ENCODE measurements at places on chromosomes 7 and 10.
A peak's percentile ranks its signal among the peaks of the same experiment; 100 is the strongest.

DNA sequence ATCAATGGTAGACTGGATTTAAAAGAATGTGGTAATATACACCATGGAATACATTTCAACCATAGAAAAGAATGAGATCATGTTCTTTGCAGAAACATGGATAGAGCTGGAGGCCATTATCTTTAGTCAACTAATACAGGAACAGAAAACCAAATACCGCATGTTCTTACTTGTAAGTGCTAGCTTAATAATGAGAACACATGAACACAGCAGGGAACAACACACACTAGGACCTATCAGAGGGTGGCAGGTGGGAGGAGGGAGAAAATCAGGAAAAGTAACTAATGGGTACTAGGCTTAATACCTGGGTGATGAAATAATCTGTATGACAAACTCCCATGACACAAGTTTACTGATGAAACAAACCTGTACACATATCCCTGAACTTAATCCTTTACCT is 1435.2 kb downstream of the REEP3 start:
- DNase-seq = no peak

DNA sequence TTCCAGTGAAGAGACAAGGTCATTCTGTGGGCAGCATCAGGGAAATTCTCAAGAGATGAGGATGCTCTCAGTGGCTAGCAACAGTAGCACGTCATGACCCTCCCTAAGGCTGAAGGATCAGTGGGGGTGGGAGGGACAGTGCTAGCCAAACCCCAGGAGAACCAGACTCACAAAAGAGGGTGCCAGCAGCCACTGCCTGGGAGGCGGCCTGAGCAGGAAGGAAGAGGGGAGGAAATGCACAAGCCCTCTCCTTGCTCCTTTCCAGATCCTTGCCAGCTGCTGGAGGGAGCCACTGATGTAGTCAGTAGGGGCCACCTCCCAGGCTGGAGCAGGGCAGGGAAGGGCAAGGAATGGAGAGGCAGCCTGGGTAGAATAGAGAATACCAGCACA is 302.7 kb downstream of the RPS24 start:
- DNase-seq = no peak

DNA sequence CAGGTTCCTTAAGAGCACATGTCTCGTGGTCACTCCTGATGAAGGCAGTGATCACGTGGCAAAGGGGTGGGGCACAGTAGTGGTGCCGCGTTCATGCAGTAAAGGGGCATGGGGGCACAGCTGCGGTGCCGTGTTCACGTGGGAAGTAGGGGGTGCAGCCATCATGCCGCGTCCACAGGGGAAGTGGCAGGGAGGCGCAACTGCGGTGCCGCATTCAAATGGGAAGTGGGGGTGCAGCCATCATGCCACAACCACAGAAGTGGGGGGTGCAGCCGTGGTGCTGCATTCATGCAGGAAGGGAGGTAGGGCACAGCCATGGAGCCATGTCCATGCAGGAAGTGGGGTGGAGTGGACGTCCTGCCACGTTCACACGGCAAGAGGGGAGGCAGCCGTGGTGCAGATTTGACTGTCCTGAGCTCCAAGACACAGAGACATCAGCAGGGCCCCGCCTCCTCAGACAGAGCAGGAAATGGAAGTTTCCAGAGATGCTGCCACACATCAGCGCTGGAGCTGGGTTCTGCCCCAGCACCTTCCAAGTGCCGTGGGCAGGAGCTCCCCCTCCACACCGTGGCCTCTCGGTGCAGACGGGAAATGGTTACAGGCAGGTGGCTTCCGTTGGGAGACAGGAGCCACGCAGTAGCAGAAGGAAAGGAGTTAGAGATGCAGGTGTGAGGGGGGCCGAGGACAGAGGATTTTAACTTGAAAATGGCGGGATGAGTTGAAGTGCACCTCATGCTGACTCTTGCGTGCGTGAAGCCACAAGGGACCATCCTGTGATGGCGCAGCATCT is 95.0 kb upstream of the DDC start:
- DNase-seq = no peak

DNA sequence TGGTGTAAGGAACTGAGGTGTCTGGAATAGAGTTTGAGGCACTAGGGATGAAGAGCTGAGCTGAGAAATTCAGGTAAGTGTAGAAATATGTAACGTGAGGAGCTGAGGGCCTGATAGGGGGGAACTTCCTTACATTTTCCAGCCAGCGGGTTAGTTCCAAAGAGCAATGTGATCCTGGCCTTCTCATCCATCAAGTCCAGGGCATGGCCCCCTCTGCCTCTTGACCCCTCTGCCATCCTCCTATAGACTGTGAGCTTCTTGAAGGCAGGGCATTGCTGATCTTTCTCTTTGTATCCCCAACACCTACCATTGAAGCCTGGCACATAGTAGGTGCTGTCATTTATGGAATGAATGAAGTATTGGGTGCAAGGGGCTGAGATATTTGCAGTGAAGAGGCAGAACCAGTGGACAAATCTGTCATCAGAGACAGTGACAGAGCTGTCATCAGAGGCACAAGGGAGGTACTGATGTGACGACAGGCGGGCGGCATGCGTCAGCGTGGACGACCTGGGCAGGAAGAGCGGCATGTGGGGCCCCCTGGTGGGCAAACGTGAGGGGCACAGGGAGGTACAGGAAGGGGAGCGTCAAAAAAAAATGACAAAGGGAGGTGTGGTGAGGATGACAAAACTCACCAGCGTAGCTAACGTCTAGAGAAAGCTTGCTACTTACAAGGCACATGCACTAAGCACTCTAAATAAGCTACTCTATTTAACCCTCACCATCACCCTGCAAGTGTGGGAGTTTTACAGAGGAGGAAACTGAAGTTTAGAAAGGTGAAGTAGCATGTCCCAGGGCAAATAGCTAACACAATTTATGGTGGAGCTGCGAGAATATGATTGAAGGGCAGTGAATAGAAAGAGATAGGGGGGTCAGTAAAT is 5.2 kb upstream of the CAMK2G start:
- peak; percentile 88 for DNase-seq

GRCh38 chr10:110686949-110687348 is 42.8 kb downstream of the RBM20 start:
- no peak for DNase-seq

GRCh38 chr10:72162978-72163377 is 52.8 kb upstream of the ANAPC16 start:
- no peak for DNase-seq

- DNase-seq = no peak
Measured at GRCh38 chr7:87538052-87538451, 62.6 kb upstream of the ABCB4 start.

DNA sequence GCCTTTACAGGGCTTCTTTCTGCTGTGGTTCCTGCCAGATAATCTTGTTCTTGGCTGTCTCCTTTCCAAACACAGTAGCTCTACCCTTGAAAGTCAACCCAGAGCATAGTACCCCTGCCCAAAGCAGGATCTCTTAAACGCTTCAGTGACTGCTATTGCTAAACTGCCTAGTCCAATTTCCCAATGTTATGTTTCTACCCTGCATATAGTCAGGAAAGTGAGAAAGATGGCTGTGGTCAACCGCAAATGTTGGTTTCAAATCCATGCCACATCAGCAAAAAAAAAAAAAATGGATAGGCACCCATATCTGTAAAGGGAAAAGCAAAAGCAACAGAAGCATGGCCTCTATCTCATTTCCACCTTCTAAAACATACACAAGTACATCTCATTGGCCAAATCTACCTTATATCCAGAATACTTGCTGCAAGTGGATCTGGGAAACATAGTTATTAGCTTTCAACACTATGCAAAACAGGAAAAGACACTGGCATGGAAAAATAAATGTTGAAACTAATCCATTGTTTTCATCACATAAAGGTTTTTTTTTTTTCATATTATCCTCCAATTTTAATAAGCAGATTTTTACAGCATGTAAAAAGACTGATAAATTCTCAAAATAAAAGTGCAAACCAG is 59.8 kb downstream of the DNAJC1 start:
- no peak for DNase-seq

DNA sequence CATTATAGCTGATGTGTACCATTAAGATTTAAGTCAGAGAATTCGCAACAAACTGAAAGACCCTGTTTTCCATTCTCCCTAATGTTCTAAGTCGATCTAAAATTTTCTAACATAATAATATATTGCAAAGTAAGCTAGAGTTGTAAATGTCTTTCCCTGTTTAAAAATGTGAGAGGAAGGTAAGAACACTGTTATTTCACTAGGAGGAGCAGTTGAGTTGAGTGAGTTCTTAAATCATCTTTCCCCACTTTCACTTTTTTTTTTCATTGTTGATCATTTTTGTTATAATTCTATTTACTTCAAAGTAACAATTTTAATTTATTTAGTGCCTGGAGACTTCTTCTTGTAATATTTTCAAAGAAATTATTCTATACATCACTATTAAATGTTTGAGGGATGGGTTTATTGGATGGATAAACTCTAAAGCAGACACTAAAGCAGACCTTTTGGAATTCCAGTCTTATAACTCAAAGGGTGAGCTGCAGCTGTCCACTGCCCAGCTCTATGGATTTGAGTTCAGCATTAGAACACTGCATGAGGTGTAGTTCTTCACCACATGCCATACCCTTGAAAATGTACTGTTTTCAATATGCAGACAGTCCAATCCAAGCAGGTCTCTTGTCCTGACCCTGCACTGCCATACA is 181.3 kb upstream of the FZD1 start:
- no peak for DNase-seq

GRCh38 chr10:118394301-118395200 is 52.4 kb upstream of the FAM204A start:
- no peak for DNase-seq

DNA sequence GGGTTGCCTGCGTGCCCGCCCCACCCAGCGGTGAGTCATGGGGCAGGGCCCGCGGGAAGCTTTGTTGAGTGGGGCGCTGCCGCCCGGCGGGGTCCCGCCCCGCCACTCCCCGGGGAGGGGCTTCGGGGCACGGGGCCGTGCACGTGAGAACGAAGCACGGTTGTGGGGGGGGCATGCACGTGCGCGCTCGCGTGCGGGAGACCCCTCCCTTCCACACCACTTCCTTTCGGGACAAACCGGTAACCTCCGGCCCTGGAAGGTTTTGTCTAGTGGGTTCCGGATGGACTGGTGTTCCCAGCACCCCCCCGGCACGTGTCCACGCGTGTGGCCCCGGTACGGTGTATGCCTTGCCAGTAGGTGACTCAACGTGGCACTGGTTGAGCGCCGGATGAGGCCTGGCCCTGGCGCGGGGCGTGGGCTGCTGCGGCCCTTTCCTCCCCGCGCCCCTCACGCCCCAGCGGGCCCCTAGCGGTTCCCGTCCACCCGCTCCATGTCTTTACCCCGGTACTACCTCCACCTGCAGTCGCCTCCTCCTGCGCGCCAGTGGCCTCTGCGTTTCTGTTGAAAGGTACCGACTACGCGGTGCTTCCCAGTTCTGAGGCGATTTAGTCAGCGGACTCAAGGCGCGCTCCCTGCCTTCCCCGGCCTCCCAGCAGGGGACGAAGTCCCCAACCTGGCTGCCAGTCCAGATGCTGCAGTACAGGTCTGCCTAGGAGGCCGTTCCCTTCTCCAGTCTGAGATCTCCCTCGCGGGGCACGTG is 3.1 kb downstream of the ADIRF start:
- DNase-seq = peak; percentile 57

GRCh38 chr7:106523482-106523881 is 137.5 kb downstream of the CCDC71L start:
- DNase-seq = no peak

DNA sequence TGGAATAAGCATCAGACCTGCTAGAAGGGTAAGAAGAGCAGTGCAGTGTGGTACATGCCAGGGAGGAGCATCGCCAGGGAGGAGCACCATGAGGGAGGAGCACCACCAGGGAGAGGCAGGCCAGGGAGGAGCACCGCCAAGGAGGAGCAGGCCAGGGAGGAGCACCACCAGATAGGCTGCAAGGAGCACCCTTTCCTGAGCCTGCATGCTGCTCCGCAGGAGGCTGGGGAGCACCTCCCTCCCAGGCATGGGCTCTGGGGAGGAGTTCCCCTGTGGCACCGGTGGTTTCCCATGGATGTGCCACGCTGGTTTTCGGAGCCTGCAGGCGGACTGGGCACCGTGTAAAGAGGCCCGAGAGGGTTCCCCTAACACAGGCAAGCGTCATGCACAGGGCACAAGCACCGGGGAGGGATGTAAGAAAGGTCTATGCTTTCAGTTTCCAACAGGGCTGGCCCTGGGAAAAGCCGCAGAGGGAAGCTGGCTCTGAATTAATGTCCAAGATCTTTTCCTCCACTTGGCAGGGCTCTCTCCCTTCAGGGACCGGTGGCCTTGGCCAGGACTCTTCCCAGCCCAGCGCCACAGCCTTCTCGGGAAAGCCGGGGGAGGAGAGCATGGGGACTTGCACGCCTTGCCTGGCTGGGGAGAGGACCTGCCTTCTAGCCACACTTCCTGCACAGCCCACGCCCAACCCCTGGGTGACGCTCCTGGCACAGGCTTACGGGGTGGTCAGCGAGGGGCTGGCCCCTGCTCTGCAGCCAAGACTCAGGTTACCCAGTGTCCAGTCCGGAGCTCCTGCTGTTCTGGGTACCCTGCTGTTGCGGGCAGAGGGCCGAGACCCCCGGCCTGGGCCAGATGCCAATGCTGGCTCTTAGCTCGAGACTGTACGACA is 11.5 kb upstream of the GPER1 start:
- DNase-seq = no peak

- DNase-seq = no peak
Measured at GRCh38 chr10:65033957-65034356, 1512.8 kb downstream of the REEP3 start.

DNA sequence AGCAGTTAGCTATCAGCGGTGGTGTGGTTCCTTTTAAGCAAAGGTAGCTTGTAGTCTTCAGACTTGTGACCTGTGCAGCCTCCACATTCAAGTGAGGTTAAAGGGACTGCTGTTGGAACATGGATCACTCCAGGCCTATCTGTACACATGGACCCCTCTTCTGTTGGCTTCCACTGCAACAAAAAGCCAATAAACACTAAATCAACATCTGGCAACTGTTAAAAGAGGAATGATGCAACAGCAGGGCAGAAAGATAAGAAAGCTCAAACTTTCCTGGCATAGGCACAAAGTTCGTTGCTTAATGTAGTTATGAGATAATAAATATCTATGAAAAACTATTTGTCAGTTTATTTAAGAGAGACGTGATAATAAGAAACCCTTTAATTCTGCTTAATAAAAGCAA is 4.0 kb upstream of the MINPP1 start:
- DNase-seq = no peak

DNA sequence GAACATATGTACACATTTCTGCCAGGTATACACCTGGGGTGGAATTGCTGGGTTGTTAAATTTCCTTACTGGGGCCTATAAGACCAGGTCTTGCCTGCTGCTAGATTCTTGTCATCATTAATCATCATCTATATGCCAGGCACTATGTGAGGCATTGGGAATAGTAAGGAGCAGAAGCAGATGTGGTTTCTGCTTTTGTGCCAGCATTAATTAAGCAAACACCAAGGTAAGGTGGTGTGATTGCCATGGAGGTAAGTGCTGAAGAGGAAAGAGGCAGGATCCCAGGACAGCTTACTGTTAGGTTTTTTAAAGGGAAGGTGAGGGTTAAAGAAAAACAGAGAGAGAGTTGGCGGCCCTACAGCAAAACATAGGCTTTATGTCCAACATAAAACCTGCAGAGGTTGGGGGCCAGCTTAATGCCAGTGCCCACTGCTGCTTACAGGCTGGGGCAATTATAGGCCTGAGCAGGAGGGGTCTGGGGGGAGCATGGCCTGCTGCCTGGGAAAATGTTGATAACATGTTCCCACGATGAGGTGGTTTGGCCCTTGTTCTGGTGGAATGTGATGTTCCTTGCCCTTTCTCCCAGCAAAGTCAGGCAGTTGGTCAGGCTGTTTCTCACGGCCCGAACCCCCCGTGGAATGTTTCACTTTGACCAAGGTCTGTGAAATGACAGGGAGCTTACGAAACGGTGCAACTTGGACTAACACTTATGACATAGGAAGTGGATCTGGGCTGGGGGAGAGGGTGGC is 93.9 kb downstream of the RBM20 start:
- no peak for DNase-seq
